ENCODE measurements at places on chromosomes 6 and 20.

DNA sequence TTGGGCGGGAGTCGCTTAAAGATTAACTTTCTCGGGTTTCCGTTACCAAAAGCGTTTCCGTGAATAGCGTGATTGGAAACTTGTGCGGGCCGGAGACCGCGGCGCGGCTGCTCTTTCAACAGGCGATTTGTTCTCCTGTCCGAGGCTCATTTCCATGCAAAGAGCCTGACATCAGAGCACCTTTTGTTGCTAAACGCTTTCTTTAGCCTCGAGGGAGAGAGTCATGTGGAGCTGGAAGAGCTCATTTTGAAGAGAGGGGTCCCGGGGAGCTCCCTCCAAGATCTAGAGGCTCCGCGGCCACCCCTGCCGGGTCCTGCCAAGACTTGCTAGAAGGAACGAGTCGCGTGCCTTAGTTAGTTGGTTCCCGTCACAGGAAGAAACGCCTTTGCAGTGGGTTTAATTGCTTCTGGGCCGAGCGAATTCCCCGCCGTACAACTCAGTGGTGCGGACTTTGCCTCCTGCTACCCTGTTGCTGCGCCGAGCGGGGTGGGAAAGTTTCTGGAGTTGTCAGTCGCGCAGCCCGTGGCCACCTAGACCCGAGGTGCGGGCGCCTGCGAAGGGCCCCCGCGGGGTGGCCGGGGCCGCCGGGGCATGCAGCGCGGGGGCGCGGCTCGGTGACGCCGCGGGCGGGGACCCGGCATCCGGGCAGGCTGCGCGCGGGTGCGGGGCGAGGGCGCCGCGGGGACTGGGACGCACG, at the start of gene SASH1:
Gene SASH1, plus strand, starts transcription at position 489 of the 697 bp plus-strand sequence. CDS start 230 bp downstream, outside the sequence.
- DNase-seq = peak; percentile 84

GRCh38 chr6:138882369-138883017, 86.6 kb downstream of the ECT2L start:
- no peak for DNase-seq

DNA sequence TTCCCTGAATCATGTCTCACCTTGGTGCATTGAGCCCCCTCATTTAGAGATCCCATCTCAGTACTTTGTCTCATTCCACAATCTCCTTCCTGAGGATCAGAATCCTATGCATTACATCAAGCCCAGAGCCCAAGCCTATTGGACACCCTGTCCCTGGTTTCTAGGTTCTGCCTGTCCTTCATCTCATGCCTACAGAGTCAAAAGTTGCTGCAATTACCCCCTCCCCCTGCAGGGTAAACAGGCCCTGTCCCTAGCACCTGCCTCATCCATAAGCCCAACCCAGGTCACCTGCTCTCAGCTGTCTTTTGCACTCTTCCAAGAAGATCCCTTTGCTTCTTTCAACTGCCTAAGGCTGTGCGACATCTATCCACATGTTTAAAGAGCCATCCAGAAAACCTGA, 93.9 kb downstream of the SPTLC3 start:
- DNase-seq = no peak

- no peak for DNase-seq
Measured at GRCh38 chr6:111291336-111292259, 191.4 kb downstream of the REV3L start.

DNA sequence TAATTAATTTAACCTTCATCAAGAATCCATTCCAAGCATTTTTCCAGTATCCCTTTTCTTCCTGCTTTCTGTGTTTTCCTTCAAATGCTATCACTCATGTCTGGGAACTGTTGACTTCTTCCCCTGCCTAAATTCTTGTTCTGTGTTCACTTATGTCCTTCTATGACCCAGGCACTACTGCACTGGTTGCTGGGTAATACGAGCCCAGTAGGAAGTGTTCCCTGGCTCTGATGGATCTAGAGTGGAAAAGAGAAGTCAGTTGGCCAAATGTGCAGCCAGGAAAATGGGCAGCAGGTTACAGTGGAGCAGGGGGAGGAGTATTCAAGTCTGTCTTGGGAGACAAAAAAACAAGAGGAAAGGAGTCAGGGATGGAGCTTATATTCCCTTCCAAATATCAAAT, 7.1 kb downstream of the OVOL2 start:
- no peak for DNase-seq

- no peak for DNase-seq
Measured at GRCh38 chr6:82766476-82766875, 299.2 kb downstream of the UBE3D start.

- DNase-seq = no peak
Measured at GRCh38 chr20:16732506-16733152, 2.8 kb downstream of the SNRPB2 start.

- peak; percentile 18 for DNase-seq
Measured at GRCh38 chr6:105137388-105137787, 42.4 kb downstream of the POPDC3 start.

DNA sequence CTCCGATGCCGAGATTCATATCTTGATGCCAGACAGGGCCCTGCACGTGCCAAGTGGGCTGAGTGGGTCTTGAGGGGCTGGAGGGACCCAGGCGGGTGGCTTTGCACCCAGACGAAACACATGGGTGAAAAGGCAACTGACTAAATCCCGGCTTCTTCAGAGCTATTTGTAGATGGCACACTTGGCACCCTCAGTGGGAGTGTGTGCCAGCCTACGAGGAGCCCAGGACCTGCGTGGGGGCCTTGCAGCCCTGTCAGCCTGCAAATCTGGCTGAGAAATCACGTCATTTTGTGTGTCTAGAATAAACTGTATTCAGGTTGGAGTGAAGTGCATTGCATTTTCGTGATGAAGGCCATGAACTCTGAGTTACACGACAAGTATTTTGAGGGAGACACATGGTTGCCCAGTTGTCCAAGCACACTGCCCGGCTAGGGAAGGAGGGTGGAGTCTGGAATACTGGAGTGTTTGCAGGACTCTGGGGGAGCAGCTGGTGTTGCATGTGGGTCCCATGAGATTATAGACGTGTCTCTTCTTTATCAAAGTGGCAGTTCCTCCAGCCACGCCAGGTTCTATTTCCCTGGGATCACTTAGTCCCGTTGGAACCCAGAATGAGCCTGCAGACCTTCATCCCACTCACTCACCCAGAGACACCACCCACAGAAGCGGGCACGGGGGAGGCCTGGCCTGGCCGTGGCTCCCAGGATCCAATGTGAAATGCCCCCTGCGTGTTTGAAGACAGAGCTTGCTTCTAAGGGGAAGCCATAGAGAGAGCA, 60.2 kb downstream of the DLL1 start:
- DNase-seq = no peak

DNA sequence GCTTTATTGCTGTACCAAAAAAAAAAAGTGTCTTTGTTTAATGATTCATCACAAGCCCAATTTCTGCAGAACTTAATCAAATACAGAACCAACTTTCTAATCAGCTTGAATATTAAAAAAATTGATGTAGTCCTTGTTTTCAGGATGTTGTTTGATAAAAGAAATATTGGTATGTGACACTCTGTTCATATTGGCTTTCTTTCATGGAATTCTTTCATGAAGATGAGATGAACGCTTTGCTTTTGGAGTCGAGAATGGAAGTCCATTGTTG, 184.3 kb downstream of the ZNF217 start:
- DNase-seq = no peak

DNA sequence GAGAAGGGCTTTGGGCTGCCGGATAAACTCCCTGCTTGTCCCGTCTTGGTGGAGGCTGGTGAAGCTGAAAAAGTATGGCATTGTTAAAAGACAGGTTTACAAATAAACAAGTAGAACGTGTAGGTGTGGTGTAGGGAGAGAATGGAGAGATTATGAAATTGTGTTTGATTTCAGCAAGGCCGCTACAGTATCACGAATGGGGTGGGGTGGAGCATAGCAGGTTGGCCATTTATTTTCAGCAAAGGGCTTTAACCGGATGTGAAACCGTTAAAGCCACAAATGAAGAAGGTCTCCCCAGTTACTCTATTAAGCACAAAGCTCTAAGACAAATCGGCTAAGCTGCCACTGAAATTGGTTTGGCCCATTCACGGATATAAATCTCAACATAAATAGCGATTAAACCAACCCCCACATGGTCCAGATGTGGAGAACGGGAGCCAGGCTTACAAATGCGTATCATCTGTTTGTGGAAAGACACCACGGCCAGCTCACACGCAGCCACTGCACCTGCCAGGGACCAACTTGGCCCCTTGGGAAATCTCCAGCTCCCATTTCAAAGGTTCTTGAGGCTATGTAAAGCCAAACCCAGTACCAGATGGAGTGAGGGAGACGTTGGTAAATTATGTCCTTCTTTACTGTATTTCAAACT, 94.0 kb downstream of the ZMYND8 start:
- DNase-seq = no peak

DNA sequence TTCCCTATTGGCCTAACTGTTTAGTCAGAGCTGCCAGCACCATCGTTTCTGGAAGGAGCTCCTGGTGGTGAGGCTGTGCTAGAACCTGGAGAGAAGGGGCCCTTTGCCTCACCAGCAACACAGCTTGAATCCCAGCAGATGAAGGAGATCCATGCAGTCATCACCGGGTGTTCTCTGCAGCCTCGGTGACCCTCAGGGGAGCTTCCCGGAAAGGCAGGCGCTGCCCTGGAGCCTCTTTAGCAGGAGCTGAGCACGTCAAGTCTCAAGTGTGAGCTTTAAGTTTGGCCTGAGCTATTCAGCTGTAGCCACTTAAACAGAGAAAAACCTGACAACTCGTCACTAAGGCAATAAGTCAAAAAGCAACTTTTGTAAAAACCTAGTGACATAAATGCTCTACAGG, 181.2 kb upstream of the FOXQ1 start:
- no peak for DNase-seq

DNA sequence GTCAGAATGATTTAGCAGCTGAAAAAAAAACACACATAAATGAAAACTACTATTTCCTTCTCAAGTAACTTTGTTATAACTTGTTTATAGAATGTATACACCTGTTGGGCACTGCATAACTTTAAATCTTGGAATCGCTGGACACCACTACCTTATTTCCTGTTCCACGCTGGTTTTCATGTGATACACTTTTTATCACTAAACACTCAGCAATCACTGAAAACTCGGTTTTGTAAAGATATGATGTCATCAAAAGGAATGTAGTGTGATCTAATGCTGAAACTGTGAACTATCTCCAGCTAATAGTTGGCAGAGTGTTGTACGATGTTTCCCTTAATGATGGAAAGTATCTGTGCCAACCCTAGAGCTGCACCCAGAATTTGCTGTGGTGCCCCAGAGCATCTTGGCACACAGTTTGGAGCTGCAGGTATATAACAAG, 127.9 kb downstream of the BACH2 start:
- DNase-seq = peak; percentile 21

DNA sequence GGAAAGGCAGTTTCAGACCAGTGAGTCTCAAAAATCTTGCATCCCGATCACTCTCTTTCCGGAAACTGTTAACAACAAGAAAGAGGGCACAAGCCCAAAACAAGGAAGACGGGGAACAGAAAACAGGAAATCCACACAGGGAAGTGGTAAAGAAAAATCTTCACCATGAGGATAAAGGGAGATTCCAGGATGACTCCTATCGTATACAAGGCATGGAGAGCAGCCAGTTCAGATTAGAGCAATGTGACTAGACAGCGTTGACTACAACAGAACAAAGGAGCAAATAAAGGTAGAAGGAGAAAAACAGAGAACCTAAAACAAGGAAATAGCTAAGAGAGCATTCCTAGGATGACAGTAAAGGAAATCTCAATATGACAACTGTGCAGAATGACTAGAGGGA, 26.5 kb downstream of the VNN1 start:
- peak; percentile 84 for DNase-seq

- peak; percentile 51 for DNase-seq
Measured at GRCh38 chr6:18823782-18824386, 436.7 kb downstream of the RNF144B start.

GRCh38 chr20:33059741-33060390, 6.2 kb downstream of the BPIFB3 start:
- no peak for DNase-seq
